Activated CD4-positive, alpha-beta T cell treated with anti-CD3 and anti-CD28 coated beads, Interleukin-2, amount 50 U/mL, for 1 hour (primary cell): ENCODE measurements at places on chromosomes 6 and 20.

GRCh38 chr6:157273756-157274470 is 49.4 kb downstream of the TMEM242 start:
- DNase-seq: peak; percentile 61

- DNase-seq: no peak
These were observed 2.3 kb downstream of the FILIP1 start for GRCh38 chr6:75491291-75491690.

GRCh38 chr6:11770546-11771466 is 7.8 kb downstream of the ADTRP start:
- no peak for DNase-seq

DNA sequence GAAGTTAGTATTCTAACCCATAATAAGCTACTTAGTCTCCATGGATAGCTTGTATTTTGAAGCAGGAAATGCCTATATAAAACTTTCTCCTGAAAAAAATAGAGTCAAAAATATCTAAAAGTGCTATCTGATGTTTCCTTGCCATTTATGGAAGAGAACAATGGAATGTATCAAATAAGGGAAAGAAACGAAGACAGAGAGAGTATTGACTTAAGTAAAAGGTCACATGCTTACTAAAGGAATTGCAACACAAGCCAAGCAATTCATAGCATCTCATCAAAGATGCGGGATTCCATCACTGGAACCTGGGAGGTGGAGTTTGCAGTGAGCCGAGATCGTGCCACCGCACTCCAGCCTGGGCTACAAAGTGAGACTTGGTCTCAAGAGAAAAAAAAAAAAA is 112.9 kb upstream of the DTNBP1 start:
- no peak for DNase-seq

- DNase-seq: no peak
These were observed 21.6 kb upstream of the ZNF831 start for GRCh38 chr20:59141818-59142581.

GRCh38 chr6:56350628-56351260 is 103.4 kb upstream of the COL21A1 start:
- DNase-seq: no peak

DNA sequence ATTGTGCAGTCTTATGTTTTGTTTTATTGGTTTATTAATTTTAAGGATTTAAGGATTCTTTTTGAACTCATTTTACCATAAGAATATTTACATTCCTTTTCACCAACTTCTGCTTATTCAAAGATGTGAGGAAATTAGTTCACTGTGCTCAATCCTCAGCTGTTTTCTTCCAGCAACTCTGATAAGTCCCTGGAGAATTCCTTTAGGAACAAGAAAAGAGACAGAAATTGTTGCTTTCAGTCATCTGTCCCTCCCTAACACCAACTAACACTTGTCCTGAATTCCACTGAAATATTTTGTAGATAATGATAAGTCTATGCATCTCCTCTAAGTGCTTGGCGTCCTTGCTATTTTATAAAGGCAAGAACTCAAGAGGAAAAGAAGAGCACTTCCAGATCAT is 334.8 kb upstream of the MARCKS start:
- DNase-seq: no peak

DNA sequence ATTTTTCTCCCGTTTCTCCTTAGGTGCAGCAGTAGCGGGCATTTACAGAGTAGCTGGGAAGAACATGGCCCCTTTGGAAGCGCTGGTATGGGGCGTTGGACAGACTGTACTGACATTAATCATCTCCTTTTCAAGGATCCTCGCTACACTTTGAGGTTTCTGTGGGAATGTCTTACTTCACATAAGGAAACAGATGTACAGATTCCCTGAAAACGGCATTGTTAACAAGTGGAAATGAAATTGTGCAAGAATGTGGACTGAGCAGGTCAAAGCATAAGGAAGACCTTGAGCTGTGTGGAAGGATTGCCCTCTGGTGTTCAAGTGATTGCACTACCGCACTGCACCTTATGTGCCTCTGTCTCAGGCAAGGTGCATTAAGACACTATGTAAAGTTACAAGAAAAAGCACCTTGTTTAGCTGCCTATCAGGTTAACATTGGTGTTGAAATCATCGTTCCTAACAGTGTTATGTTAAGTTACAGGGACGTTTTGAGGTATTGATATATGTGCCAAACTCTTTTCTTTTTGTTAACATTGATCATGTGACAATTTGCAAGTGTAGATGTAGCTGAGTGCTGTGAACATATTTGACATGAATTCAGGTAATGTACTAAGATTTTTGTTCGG is 38.0 kb downstream of the TMEM170B start:
- peak; percentile 31 for DNase-seq

GRCh38 chr6:158631678-158632537 is 12.6 kb downstream of the DYNLT1 start:
- no peak for DNase-seq

GRCh38 chr6:135451617-135452190 is 45.8 kb downstream of the AHI1 start:
- DNase-seq: no peak

DNA sequence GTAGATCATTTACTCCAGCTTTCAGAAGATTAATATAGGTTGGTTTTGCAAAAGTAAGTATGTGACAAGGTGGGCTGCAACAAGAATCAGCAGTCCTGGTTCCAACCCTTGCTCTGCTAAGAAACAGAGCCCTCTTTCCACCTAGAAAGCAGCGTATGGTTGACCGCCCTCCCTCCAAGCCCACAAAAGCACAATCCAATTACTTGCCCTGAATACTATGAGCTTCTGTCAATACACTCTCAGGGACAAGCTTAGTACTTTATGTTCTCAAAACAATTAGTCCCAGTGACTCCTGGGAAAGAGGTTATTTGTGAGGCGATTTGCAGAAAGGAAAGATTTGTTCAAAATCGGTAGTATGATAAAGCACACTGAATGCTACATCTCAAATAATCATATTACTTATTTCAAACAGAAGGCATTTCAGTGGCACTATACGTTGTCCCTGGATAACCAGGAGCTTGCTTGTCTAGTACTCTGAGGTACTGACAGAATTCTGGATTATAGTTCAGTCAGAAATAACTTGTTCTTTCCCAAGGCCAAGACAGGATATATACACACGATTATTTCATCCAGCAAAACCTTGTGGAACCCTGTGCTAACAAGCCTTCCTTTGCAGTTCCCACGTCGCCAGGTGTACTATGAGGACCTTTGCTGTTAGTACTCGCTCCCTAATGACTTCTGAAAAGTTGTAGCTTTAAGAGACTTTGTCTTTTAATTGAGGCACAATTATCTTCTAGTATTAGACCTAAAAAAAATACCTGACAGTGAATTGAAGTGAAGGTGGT is 96.9 kb upstream of the ADTRP start:
- DNase-seq: no peak

DNA sequence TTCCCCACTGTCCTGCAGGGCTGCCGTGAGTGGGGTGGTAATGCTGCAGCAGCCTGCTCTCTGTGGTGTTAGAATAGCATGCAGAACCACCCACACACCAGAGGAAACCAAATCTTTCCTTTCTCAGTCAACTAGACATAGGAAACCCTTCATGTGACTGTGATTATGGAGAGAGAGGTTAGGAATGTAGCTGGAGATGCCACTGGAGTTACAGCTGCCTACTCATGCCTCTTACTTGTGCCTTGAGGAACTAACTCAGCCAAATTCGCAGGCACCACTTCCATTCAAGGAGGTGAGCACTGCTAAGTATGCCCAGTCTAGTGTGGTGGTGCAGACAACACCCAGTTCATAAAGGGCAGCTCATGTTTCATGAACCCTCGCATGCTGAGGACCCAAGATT is 27.4 kb downstream of the MUC22 start:
- no peak for DNase-seq

DNA sequence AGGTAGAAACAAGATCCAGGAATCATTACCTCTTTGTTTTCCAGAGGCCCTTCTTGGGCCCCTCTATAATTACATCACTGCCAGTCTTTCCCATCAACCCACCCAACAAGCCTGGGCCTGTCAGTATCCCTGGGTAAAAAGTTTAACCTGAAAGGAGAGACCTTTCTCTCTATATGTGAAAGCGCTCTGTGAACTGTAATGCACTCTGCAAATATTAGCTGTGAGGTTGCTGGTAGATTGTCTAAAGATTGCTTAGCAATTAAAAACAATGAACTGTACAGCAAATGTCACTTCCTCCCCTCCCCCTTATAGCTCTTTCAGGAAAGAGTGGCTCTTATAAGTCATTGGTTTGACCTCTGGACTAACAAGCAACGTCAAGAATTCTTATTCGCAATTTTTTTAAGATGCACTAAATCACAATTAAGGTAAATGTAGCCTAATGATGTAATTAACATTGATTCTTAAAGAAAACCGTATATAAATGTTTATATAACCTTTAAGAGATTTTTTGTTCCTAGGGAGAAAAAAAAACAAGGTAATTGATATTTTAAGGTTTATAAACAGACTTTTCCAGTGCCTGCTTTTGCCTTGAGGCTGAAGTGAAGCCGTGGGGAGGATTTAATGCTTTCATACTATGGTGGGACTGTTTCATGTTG is 18.4 kb downstream of the ECT2L start:
- DNase-seq: no peak

DNA sequence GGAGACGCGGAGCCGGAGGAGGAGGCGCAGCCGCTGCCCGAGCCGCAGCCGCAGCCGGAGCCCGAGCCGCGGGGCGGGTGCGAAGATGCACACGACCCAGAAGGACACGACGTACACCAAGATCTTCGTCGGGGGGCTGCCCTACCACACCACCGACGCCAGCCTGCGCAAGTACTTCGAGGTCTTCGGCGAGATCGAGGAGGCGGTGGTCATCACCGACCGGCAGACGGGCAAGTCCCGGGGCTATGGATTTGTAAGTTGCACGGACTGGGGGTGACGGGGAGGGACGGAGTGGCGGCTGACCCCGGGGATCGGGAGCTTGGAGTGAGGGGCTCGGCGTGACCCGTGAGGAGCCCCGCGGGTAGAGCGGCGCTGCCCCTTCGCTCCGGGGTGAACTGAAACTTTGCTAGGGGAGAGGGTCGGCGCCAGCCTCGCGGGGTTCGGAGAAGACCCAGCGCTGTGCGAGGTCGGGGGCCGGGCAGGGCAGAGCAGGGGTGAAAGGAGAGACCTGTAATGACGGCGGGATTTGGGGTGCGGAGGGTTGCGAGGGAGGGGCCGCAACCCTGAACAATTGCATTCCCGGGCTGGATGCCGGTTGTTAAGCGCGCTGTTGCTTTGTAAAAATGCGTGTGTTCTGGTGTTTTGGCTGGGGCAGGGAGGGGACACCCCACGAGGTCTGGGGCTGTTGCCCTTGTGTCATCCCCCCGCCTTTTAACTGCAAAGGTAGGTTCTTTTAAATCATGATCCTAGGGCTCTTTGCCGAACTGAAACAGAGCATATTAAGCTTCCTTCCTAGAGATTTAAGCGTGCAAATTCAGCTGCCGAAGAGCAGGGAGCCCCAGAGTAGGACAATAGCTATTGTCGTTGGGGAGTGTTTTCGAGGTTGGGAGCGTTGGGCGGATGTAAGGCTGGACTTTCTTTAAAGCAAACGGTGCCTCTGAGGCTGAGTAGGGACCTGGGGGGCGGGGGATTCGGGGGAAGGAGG is 628 bp downstream of the RBM24 start:
- no peak for DNase-seq

DNA sequence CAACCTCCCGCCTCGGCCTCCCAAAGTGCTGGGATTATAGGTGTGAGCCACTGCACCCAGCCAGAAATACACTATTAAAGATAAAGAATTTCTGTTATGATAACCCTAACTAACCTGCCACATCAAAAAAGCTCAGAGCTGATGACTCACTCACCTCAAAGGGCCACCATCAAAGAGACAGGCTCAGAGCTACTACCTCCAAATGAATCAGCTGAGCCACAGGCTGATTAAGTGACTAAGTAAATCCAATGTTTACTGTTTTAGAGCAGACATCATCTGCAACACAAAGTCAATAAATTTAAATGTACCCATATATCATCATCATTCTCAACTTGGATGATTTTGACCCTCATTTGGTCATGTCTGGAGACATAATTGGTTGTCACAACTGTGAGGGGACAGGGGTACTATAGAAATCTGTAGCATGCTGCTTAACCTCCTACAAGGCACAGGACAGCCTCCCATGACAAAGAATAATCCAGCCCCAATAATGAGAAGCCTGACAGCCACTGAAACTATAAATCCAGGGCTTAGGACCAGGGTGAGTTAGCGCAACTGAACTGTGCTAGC is 106.5 kb downstream of the ATP9A start:
- peak; percentile 10 for DNase-seq

DNA sequence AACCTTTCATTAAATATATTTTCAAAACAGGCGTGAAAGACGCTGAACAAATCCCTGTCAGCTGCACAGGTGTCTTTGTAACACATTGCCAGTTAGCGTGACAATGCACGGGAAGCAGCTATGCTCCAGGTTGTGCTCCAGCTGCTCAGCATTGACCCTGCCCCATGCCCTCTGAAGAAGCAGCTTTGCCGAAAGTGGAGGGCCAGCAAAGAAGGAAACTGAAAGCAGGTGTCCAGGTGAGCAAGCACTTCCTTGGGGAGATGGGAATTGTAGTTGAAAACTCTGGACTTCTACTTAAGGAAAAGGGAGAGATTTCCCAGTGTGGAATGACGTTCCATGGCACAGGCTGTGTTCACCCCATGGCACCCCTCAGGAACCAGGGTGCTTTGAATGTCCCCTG is 125.7 kb downstream of the TTLL2 start:
- no peak for DNase-seq

DNA sequence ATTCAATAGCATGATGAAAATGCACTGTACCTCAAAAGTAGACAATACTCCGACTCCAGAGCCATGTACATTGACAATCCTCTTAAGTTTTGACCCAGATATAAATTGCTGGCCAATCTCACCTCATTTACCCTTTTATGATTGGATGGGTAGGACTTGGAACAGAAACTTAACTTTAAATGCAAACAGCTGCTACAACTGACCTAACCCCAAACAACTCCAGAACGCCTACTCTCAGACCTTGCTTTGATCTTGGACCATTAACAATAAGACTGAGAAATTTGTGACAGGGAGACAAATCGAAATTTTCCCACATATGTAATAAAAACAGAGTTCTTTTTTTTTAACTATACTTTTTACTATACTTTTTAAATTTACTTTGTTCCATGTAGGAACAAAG is 200.5 kb upstream of the MCHR2 start:
- no peak for DNase-seq

- DNase-seq: no peak
These were observed 150.6 kb upstream of the AGPAT4 start for GRCh38 chr6:161424421-161424820.

DNA sequence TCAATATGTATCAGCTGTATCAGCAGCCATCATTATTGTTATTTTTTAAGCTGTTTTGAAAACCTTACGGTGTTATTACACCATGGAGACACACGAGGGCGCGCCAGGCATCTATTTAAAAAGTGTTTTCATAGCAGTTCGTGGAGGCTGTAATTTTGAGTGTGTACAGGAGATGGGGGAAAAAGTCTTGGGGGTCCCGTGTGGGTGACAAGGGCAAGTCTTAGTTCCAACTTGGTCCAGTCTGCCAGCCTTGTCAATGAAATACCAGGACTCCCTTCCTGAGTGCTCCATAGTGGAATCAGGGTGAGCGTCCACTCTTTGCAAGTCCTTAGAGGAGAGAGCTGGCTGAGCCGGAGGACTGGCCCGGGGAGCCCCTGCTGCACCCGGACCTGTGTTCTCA is 43.3 kb downstream of the SLC2A10 start:
- DNase-seq: peak; percentile 50
